ENCODE measurements at places on chromosomes 11 and 22. TPM values are rescaled to one million over a fixed set of nuclear protein-coding genes. Genes with fewer than 3 reads are reported as not detected.

Gene OR5B21
- not detected for total RNA-seq

Gene GRM5
- under 0.01 TPM for total RNA-seq

Gene PGM2L1
- total RNA-seq: 11.4 TPM

Gene FXYD6
- not detected for total RNA-seq

Gene ZDHHC13
- 14.7 TPM for total RNA-seq

Gene CCDC81
- under 0.01 TPM for total RNA-seq

Gene LUZP2
- 0.08 TPM for total RNA-seq

Gene ACCS
- 4.6 TPM for total RNA-seq

Gene TMEM45B
- not detected for total RNA-seq

Gene USP2
- total RNA-seq: under 0.01 TPM

Gene MISFA
- 1.8 TPM for total RNA-seq

Gene SCUBE2
- 8.2 TPM for total RNA-seq

Gene OR4A16
- total RNA-seq: not detected

Gene PARVA
- 24.9 TPM for total RNA-seq

Gene MRGPRG
- not detected for total RNA-seq

Gene EHF
- 0.23 TPM for total RNA-seq

Gene C11orf21
- total RNA-seq: not detected

Gene BARX2
- not detected for total RNA-seq
